ENCODE measurements at places on chromosomes 11 and 22.
A peak's percentile ranks its signal among the peaks of the same experiment; 100 is the strongest.

DNA sequence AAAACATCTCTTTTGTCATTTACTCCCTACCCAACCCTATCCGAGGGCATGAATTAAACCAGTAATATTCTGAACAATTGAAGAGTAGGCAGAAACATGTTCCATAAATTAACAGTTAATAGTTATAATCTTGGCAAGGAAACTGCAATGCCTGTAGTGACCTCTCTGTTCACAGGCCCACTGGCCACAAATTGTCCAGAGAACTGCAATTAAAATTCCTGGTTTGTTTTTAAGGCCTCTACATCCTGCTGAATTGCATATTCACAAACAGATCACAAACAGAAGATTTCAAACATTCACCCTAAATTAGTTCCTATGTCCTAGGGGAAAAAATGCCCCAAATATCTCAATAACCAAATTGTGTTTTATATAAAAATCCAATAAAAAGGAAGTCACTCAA, 143.2 kb upstream of the TRPC6 start:
- no peak for DNase-seq

DNA sequence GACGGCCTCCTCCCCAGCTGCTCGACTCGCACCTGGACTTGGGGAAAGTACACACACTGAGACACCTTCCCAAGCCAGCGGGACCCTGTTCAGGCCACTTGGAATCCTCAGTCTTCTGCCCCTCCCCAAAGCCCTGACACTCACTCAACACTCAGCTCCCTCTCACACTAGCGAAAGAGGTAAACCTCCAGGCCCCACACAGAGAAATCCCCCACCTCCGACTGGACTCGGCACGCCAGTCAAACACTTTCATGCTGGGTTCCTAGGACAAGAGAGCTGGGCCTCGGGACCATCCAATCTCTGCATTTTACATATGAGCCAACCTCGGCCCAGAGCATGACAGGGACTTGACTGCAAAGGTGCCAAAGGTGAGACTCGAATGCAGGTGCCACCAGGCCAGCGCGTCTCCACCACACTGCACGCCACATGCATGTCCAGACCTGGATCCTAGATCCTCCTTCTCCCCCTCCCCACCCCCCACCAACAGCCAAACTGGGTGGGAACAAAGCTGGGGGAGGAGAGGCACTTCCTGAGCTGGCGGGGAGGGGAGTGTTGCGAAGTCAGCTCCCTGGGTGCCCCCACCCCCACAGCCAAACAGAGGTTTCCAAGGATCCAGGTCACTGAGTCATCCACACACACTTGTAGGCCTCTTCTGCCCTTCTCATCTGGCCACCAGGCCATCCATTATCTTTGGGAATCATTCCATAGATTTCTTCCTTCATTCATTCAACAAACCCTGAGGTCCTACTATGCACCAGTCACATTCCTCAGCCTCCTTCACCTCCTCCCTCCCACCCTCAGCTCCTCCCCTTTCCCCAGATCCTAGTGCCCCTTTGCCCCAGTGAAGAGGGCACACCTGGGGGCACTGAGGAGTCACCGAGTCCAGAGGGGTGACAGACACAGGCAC, 10.7 kb upstream of the CD5 start:
- DNase-seq = no peak

- no peak for DNase-seq
These were observed 1.8 kb downstream of the TPST2 start for GRCh38 chr22:26587991-26588613.

GRCh38 chr11:2812371-2812991, 73.1 kb downstream of the CDKN1C start:
- DNase-seq = no peak

DNA sequence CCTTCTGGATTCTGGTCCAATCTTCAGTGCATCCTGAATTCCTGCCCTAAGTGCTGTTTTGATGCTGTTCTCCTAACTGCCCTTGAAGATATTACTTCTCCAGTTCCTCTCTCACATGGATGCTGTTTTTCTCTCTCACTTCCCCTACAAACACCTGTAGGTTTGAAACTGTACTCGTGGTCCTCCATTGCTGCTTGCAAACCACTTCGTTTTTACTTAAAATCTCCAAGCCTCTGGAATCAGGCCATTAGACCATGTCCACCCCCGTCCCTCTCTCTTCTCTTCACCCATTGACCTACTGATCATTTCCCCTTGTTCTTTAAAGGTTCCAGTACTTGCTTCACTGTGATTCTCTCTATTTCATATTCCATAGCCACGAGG, 988.1 kb downstream of the NTM start:
- DNase-seq = no peak

- no peak for DNase-seq
These were observed 48.9 kb downstream of the RBX1 start for GRCh38 chr22:41000040-41000565.

DNA sequence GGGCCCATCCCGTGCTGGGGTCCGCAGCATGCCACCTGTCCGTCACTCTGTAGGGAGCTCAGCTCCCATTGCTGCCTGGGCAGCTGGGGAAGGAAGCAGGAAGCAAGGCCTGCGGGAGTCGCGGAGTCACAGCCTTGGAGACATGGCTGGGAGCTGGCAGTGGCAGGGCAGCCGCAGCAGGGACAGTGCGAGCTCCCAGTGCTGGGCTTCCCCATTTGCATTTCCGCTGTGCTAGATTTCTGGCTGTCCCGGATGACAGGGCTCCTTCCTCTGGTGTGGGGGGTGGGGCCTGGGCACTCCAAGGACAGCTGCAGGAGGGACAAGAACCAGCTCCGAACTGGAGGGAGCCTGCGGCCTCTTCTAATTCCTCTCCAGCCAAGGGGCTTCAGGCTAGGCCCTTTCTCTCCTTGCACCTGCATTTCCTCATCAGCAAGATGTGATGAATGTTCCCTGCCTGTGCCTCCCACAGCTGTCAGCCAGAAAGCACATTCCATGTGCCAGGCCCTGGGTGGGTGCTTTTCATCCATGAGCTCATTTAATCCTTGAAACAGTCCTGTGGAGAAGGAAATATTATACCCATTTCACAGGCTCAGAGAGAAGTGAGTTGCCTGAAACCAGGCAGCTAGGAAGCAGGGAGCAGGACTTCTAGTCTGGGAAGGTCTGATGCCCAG, 48.0 kb downstream of the MYO7A start:
- no peak for DNase-seq

- no peak for DNase-seq
These were observed 45.6 kb downstream of the CD82 start for GRCh38 chr11:44611088-44611487.

GRCh38 chr22:40290516-40290915, 55.8 kb upstream of the ADSL start:
- no peak for DNase-seq

GRCh38 chr11:129705933-129706332, 109.7 kb upstream of the TMEM45B start:
- DNase-seq = no peak

DNA sequence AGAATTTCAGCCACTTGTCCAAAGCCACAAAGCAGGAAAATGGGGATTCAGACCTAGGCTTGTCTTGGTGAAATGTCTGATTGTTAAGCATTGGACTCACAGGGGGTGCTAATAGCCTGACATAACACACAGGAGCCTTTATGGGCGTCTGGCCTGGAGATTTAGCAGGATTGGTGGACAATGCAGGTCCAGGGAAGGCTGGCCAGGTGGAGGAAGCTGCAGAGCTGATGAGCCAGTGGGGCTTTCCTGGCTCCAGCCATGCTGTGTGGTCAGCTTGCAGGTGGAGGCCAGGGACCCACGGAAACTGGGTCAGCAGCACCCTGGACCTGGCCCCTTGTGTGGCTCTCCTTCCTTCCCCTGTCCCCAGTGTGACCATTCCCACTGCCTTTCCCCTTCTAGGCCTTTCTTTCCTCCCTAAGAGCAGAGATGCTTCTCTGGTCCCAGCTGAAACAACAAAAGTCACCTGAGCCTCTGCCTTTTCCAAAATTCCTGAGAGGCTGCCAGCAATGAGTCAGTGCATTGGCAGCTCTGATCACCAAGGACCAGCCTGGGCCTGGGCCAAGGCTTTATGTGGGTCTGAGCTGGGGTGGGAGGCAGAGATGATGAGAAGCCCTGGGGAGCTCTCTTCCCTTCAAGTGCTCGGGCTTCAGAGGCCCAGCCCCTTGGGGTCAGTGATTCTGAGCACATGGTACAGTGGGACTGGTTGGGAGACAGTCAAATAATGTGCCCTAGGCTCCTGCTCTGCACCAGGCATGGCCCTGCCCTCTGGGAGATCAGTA, 85.2 kb downstream of the CCDC81 start:
- DNase-seq = peak; percentile 46

DNA sequence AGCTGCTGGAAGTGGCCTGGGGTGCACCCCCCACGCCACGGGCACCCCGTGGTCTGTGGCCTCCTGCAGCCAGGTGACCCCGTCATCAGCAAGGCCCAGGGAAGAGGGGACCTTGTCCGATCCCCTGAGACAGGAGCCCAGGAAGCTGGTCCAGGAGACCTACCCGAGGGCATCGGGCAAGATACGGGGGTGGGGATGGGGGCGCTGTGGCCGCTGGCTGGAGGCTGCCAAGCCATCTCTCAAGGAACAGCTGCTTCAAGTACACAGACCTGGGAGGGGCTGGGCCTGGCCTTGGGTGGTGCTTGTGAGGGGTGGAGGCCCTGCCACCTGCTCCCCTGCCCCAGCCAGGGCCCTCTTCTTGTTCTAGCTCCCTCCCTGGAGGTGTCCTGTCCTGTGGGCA, 1272.1 kb downstream of the BRD1 start:
- no peak for DNase-seq

GRCh38 chr11:128933481-128934178, 9.0 kb downstream of the TP53AIP1 start:
- DNase-seq = no peak

DNA sequence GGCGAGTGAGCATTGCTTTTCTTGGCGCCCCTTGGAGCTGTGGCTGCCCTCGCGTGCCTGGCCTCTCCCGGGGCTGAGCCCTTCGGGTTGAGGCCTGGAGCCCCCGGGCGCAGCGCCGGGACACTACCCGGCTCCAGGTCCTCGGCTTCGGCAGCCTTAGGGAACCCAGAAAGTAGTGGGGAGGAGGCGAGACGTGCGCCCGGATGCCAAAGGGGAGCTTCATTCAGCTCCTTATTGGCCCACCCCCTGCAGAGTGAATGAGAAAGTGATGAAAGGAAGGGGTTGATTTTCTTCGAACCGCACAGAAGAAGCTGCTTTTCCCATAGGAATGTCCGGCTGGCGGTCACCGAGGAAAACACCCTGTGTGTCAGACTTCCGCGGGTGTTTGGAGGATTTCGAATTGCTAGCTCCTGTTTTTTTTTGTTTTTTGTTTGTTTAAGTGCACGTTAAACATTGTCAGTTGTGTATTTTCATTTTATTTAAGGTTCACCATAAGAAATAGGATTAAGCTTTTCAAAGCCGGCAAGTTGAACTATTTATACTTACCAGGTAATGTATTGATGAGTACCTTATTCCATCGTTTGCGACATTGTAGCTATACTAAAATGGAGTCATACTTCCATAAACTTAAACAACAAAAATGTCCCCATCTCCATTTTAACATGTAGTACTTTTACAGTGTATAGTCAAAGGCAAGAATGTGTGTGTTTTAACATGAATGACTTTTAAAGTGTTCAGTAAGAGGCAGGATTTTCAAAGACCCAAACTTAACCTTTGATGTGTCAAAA, 841 bp upstream of the EIF4G2 start:
- peak; percentile 52 for DNase-seq

DNA sequence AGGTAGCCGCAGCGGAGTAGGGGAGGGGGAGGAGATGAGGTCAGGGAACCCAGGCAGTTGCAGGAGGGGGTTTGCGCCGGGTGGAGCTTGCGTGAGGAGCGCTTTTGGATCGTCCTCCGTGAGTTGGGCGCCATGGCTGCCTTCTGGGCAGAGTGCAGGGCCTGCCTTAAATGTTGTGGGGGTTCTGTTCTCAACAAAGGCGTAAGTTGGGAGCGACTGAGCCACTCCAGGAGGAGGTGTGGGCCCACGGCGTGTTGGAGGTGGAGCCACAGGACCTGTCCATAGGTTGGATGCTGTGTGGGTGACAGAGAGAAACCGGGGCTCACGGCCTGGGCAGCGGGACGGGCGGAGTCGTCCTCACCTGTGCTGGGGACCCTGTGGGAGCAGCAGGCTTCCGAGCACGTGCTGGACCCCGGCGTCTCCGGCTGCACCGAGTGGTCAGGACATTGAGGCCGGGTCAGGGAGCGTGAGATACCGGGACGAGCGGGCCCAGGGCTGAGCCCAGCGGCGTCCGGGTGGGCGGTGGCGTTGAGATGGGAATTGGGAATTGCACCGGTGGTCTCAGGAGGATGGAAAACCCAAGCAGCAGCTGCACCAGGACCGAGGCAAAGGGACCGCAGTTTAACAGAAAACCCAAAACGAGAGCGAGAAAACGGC, 977 bp upstream of the PGGHG start:
- no peak for DNase-seq

GRCh38 chr11:114174712-114175495, 115.4 kb downstream of the ZBTB16 start:
- no peak for DNase-seq

DNA sequence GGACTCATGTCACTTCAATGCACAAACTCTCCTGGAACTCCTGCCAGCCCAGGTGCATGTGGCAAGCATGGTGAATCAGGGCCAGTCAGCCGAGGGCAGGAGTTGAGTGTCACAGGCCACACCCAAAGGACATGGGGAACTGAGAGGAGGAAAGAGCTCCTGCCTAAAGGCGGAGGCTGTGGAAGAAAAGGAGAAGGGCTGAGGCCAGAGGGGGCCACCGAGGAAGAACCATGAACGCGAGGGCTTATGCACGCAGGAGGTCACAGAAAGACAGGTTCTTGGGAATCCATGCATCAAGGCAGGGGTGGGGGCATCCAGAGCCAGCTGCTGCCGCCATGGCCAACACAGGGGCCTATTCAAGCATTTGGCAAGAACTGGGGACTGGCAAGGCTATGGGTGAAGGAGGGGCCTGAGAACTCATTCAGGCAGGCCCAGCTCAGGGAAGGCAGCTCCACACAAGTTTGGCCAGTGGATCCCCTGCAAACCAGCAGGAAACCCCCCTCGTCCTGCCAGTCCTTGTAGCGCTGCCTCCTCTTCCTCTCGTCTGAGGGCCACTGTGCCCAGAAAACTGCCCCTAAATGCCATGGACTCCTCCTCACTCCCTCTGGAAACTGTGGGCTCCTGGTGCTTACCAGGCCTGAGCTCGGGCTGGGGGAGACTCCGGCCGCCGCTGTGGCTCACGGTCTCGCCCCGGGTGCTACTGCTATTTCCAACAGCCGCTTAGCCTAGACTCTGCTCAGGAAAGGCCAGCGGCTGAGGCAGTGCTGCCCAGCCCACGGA, 15.4 kb downstream of the PPM1F start:
- DNase-seq = no peak

DNA sequence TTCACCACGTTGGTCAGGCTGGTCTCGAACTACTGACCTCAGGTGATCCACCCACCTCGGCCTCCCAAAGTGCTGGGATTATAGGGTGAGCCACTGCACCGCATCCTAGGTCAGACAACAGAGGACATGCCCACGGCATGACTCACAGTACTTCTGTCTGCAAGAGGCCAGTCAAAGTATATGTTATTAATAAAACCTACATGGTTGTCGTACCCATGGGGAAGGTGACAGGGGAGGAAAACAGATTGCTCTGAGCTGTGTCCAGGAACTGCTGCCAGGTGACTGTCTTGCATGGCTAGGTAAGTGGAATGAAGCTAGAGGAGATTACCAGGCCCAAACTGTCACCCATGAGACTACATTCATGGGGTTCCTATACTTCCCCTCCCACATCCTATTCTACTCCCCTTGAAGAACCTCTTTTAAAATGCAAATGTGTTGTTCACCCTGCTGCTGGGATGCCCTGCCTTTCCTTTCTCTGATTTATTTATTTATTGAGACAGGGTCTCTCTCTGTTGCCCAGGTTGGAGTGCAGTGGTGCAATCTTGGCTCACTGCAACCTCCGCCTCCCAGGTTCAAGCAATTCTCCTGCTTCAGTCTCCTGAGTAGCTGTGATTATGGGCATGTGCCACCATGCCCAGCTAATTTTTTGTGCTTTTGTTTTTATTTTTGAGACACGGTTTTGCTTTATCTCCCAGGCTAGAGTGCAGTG, 2.0 kb upstream of the NLRX1 start:
- DNase-seq = no peak
